Fibroblast of villous mesenchyme (primary cell): ENCODE measurements at places on chromosomes 5 and 9.
A peak's percentile ranks its signal among the peaks of the same experiment; 100 is the strongest.

- no peak for DNase-seq
Observed at GRCh38 chr5:147997486-147997885, 66.3 kb upstream of the SPINK5 start.

DNA sequence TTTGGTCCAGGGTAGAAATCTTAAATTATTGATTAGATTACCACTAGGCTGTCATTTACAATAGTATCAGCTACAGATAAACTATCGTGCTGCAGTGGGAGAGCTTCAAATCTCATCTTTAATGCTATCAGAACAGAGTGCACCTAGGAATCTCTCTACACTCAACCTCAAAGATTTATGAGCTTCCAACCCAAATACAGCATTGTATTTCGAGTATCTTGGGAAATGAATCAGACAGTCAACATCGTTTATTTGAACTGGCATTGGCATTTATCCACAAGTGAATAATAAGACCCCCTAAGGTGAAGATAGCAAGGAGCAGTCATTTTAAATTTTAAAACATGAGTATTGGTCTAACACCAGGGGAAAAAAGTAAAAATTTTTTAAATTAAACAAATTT, 1203.2 kb downstream of the CDH12 start:
- no peak for DNase-seq

DNA sequence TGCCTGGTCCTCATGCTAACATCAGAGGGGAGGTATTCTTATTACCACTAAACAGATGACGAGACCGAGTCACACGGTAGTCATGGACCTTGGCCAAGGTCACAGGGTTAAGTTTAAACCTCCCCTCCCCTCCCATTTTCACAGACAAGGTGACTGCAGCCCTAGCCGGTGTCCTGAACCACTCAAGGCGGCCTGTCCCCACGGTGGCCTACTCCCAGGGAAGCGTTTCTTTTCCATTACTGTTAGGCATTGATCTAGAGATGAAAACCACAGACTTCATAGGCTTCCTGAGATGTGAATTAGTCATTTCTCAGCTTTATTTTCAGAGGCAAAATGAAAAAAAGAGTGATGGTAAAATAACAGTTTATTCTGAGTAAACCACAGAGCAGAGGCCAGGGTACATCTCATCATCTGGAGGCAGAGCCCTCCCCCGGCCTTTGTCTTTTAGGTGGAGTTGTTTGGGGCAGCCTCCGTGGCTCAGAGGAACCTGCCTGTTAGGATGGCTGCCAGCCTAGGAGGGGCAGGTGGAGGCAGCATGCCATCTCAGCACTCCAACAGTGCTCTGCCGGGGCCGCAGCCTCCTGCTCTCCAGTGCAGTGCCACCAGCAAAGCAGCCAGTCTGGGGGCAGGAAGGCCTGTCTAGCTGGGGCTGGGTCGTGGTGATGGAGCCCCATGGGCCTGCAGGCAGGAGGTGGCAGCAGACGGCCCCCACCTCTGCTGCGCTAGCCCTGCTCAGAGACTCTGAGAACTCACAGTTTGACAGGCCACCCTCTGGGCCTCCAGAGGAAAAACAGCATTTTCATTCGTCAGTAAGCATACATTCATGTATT, 71.2 kb downstream of the RAPGEF1 start:
- peak; percentile 61 for DNase-seq

- DNase-seq = peak; percentile 83
Observed at GRCh38 chr5:68460147-68460798, 244.7 kb downstream of the PIK3R1 start.

DNA sequence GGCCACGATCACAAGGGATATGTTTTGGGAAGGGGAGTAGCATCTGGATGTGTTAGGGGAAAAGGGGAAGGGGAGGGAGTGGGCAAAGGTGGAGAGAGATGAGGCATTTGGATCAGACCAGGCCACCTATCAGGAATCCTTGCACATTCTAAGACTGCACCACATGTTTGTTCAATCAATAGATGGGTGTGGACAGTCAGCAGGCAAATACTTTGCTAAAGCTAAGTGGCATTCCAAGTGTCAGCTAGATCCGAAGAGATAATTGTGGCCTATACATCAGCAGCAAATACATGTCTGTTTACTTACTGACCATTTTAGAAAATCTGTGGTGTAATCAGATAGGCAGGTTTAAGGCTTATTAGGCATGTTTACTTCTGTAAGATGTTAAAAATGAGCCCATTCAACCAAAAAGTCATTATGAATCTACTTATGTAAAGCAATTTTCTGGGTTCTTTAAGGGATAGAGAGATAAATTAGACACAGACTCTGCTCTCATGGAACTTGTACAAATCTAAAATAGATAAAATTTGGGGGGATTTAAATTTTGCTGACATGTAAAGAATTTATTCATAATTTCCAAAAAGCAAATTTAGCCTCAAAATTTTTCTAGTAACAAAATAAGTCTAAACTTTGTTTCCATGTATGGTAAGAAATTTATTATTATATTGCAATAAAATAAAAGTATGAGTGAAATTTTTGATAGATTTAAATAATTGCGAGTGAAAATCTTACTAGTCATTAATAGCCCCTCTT, 107.3 kb downstream of the SNCAIP start:
- peak; percentile 13 for DNase-seq
